ENCODE measurements at places on chromosomes 12 and 14.

- no peak for DNase-seq
These were observed 52.8 kb upstream of the EGLN3 start for GRCh38 chr14:34003691-34004090.

GRCh38 chr12:91523831-91524230 is 341.2 kb upstream of the DCN start:
- DNase-seq, result no peak

GRCh38 chr14:90742252-90742651 is 74.0 kb downstream of the TTC7B start:
- DNase-seq, result no peak

GRCh38 chr14:66496188-66496807 is 10.1 kb downstream of the CCDC196 start:
- no peak for DNase-seq

DNA sequence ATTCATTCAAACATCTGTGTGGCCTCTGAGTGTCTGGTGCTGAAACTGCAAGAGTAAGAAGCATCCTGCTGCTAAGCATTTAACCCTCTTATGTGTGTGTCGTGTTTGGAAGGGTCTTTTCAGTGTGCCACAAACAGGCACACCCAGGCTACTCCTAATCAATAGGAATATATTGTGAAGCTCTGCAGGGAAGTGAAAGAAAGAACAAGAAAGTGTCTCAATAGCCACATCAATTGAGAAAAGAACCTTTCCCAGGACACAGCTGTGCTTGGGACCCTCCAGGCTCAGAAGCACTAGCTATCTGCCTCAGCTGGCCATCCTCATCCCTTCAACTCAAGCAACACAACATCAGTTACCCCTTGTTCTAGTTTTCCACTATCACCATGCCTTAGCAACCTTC is 13.4 kb upstream of the KRAS start:
- no peak for DNase-seq

DNA sequence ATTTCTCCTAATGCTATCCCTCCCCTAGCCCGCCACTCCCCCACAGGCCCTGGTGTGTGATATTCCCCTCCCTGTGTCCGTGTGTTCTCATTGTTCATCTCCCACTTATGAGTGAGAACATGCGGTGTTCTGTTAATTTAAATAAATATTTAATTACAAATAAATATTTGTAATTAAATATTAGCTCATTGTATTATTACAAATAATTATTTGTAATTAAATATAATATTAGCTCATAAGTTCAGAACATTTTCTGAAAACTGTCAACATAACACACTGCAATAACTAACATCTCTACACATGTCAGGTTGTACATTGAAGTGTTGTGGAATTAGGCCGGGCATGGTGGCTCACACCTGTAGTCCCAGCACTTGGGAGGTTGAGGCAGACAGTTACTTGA is 5.4 kb downstream of the RAB3IP start:
- no peak for DNase-seq

DNA sequence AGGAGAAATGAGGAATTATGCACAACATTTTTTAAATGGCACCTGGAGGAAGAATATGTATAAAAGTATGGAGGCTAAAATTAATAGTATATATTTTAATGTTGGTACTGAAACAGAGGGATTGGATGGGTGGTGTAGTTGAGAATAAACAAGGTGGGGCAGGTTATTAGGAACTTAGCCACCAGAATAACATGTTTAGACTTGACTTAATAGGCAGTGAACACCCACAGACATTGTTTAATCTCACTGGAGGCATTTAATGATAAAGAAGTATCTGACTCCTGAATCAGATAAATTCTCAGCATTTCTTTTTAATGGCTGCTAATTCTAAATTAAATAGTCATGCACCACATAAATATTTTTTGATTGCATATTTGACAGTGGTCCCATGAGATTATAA is 139.7 kb downstream of the CNTN1 start:
- DNase-seq, result no peak

DNA sequence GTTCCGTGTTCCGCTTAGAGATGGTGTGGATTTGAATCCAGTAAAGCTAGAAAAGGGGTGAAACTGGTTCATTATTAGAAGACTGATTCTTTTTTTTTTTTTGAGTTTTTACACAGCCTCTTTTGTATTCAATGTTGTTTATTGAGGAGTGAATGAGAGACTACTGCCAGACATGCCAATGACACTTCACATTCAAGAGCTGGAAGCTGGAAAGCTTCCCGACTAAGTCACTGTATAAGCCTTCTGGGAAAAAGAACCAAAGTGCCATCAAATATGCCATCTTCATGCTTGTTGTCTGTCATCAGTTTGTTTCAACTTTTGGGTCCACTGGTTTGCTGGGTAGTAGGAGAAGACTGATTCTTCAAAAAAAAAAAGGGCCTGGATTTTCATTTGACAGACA is 164.8 kb downstream of the ATP23 start:
- DNase-seq, result no peak

- no peak for DNase-seq
These were observed 6.0 kb downstream of the TMEM260 start for GRCh38 chr14:56585461-56586084.

- DNase-seq, result no peak
These were observed 3.7 kb downstream of the ANG start for GRCh38 chr14:20692116-20692751.

DNA sequence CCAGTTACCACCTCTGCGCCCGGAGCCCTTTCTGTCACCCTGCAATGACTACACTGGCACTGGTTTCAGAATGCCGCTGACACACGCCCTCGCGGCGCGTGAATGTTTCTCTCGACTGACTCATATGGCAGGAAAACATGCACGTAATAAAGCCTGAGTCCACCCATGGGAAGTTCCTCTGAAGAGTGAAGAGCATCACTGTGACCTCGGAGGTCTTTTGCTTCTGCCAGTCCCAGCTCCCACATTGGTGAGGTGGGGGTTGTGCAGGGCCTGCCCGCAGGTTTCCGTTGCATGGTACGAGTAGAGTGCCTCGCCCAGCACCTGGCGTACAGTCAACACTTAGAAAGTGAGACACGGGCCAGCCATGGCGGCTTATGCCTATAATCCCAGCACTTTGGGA is 11.1 kb upstream of the SLC6A12 start:
- DNase-seq, result no peak

DNA sequence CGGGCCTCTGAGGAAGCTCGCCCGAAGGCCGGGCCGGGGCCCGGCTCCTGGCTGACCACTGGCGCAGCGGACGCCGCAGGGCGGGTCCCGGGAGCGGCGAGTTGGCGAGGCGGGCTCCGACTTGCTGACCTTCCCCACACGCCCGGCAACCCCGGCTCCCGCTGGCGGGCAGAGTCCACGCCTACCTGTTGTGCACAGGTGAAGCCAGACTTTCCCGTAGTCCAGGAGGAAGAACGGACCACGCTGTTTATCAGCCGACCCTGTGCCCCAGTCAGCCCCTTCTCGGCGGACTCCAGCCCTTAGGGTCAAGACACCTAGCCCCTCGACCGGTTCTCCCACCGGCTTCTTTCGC is 407 bp downstream of the HEATR5A start:
- DNase-seq, result no peak

DNA sequence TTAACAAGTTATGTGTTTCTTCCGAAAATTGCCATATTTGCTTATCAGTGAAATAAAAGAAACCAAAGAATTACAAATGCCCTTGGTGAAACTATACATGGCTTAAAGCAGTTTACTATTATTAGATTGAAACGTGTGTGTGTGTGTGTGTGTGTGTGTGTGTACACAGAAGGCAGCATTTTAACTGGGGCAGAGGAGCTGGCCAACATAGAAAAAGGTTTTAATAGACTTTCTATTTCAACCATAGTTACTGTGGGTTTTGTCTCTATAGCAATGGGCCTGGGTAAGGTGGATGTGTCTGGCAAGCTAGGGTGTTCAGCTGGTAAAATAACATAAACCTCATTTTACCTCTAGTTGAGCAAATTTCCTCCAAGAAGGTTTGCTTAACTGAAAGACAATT is 6.5 kb downstream of the PRICKLE1 start:
- no peak for DNase-seq

- no peak for DNase-seq
These were observed 354.3 kb downstream of the CEP128 start for GRCh38 chr14:80587096-80587724.

DNA sequence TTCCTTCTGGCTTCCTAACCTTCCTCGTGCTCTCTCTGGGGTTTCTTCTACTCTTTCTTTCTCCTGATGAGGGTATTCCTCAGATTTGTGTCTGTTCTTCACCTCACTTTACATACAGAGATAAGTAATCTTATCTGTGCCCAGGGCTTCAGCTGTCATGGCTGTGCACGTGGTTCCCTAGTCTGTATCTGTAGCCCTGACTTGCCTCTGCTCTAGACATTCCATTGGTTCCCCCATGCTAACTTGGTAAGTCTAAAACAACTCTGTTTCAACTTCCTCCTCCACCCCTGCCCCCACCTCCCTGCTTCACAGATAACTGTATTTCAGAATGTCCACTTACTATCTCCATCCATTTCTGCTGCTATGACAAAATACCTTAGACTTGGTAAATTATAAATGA is 10.8 kb downstream of the DIP2B start:
- DNase-seq, result no peak

GRCh38 chr14:72909163-72909562 is 15.3 kb upstream of the DPF3 start:
- DNase-seq, result no peak

DNA sequence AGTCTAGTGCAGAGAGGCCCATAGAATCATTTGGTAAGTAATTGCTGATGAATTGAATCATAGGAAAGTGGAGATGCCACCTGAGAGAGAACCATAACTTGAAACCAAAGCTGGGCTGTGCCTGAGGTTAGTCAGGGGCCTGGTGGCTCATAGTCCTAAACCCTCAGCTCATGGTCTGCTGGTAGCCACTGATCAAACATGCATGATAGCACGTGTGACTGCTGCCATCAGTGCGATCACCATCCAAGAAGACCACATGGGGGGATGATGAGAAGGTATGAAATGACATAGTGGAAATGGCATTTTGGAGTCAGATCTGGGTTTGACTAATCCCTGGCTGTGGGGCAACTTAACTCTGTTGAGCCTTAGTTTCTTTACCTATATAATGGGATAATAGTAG is 190.5 kb downstream of the CACNA1C start:
- no peak for DNase-seq

DNA sequence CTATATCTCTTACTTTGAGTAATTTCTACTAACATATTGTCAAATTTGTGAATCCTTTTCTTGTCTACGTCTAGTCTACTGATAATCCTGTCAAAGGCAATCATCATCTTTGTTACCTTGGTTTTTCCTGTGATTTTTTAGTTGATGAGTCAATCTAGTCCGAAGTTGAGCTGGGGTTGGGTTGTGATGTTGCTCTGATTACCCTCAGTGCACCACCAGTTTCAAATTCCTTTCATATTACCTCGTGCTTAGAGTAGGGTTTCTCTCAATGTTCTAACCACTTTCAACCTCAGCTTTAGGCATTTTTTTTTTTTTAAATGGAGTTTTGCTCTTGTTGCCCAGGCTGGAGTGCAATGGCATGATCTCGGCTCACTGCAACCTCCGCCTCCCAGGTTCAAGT is 186.8 kb downstream of the BTG1 start:
- no peak for DNase-seq
